ENCODE measurements at places on chromosomes 5 and 9.

DNA sequence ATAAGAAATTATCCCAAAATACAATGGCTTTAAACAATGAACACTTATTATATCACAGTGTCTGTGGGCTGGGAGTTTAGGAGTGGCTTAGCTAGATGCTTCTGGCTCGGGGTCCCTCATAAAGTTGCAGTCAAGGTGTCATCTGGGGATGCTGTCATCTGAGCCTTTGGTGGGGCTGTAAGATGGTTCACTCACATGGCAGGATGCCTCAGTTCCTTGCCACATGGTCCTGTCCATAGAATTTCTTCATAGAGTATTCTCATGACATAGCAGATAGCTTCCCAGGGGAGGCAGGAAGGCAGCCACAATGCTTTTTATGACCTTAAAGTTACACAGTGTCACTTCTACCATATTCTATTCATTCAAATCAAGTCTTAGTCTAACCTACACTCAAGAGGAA, 51.2 kb upstream of the HMHB1 start:
- no peak for DNase-seq

DNA sequence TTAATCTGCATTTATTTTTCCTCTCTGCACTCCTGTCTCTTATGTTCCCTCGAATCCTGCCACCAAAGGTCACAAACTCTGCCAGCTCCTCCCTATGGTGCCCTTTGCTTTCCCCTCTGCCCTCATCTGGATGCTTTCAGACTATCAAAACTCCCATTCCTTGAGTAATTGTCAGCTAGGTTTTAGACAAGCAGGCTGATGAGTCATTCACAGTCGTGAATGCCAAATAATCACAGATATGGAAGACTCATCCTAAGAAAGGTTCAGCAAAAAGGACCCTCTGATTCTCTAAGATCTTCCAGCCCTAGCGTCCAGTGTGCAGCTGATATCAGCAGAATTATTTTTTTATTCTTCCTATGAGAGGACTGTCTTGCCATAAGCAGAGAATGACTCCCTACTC, 104.5 kb upstream of the NUDT12 start:
- DNase-seq, result peak; percentile 37

GRCh38 chr5:58925627-58926540, 343.0 kb downstream of the RAB3C start:
- DNase-seq, result peak; percentile 97

DNA sequence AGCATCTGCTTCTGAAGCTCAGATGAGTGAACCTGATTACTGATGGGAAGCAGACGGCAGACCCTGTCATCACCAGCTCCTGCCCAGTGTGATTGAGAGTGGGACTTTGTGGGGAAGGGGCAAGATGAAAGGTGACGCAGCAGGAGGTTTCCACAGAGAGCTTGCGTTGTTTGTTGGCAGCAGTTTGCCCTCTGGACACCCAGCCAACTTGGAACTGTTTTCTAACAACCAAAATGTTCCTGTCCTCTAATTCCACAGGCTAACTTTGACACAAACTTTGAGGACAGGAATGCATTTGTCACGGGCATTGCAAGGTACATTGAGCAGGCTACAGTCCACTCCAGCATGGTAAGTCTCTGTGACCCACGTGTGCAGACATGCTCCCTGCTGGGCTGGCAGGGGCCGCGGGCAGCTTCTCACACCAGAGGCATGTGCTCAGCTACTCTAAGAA, 20.9 kb downstream of the CYFIP2 start:
- DNase-seq, result no peak

GRCh38 chr9:133151041-133151440, 12.7 kb downstream of the GBGT1 start:
- no peak for DNase-seq

DNA sequence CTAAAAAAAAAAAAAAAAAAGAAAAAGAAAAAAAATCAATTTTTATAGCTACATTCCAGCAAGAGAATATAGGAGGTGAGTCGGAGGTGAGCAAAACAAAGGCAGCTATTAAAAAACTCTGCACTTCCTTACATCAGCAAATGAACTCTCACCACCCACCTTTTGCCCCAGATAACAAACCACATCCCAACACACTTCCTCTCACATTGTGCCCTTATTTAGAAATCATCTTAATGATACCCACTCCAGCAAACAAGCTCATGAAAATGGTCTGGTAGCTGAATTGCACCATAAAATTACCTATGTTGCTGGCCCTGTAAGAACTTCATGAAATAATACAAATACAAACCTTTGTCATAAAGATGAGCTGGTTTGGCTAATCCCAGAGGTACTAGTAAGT, 82.9 kb downstream of the CEMIP2 start:
- DNase-seq, result no peak

DNA sequence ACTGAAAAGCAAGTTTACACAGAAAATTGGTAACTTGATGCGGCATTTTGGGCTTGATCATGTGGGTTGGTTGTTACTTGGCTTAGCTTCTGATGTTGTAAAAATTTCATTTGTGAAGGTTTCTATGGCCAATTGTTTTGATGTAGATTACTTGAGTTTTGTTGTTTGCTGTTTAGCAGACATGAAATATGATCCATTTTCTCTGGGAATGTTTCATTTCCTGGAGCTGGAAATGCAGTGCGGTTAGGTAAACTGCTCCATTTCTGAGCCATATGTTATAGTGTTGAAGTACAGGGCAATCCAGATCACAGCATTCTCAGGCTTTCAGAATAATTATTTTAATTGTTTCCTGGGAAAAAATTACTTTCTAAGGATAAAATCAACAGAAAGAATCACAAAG, 396.9 kb downstream of the ENC1 start:
- DNase-seq, result peak; percentile 80

- DNase-seq, result peak; percentile 80
Measured at GRCh38 chr5:52800394-52801213, 12.9 kb downstream of the ITGA1 start.

DNA sequence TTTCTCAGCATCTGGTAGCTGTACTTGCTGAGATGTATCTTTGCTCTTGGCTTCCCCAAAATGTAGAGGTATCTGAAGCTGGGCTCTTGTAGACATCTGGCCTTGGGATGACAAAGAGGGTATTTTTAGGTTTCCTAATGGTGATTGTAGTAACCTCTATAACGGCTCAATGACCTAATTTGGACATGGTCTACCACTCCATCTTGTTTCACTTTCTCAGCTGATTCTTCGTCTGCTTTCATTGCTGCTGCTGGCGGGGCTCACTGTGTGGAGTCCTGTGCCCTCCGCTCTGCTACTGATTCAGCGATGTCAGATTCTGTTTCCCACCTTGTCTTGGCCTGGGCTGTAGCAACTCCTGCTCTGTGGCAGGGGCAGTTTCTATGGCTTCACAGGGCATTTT, 12.7 kb upstream of the MARCHF11 start:
- no peak for DNase-seq

GRCh38 chr5:43315263-43315662, 2.1 kb upstream of the HMGCS1 start:
- no peak for DNase-seq

DNA sequence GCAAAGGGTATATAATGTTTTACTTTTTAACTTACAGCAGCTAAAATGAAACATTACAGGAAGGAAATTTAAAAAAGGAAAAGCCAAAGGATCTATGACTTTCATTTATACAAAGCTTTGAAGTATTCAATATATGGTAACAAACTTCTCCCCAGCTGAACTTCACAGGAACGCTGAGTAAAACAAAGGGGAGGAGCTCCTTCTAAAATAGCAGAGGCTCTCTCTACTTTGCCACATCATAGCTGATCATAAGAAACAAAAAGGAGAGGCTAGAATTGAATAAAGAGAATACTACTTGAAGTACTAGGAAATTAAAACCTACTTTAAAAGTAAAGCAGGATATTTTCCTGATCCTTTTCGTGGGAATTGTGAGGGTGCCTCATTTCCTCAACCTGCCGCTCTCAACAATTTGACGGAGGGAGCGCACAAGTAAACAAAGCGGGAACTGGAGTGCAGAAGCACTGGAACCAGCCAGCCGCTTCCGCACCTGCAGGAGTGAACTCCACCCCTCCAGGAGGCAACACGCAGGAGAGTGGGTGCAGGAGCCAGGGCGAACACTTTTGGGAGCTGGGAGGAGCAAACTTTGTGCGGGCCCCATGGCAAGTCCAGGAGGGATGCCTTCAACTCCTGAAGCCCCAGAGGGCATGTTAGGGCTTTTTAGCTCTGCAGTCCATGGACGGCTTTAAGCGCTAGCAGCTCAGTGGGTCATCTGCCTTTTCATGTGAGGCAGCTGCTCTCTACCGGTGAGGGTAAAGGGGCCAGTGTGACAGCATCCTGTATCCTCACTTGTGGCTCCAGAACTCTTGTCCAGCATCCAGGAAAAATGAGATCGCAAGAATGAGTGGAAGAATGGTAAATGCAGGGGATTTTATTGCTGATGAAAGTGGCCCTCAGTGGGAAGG, 757.4 kb downstream of the PTPRD start:
- DNase-seq, result peak; percentile 84

DNA sequence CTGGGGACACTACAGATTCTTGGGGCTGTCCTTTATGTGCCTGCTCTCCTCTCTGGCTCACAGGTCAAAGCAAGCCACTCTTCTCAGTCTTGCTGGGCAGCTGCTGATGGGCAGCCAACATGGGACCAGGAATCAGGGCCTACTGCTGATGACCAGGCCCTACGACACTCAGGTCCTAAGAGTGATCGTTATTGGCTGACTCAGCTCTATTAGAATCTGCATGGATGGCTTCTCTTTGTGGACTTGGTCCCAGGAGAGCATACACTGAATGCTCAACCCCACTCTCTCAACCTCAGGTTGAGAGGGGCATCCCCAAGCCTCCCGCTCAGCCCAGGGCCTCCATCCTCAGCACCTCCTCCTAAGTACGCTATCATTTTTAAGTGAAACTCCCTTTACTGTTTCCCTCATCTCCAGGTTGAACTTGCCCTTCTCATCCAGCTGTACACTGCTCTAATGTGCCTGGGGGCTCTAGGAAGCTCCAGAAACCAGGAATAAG, 250.8 kb upstream of the PANK3 start:
- DNase-seq, result no peak

DNA sequence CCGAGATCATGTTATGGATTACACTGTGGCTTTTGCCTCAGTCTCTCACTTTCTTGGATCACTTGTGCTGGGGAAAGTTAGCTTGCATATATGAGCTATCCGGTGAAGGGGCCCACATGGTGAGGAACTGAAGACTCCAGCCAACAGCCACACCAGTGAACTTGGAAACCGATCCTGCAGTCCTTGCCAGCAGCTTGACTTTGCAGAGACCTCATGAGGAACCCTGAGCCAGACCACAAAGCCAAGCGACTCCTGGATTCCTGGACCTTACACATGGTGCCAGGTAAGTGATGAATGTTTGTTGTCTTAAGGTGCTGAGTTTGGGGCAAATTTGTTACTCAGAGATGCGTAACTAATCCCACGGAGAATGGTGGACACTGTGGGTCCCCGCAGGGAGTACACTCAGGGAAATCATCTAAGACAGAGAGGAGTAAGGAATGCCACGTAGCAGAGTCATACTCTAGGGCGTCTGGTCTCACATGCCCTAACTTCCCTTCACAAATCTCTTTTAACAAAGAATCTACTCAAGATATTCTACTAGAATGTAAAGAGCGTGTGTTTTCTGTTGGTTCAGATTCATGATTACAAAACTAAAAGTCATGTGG, 76.5 kb upstream of the PJA2 start:
- DNase-seq, result no peak

- no peak for DNase-seq
Measured at GRCh38 chr5:58239045-58239444, 220.8 kb downstream of the PLK2 start.

- DNase-seq, result peak; percentile 85
Measured at GRCh38 chr5:51227963-51228470, 155.2 kb upstream of the ISL1 start.

- DNase-seq, result peak; percentile 61
Measured at GRCh38 chr9:15293804-15294316, 13.2 kb downstream of the TTC39B start.

DNA sequence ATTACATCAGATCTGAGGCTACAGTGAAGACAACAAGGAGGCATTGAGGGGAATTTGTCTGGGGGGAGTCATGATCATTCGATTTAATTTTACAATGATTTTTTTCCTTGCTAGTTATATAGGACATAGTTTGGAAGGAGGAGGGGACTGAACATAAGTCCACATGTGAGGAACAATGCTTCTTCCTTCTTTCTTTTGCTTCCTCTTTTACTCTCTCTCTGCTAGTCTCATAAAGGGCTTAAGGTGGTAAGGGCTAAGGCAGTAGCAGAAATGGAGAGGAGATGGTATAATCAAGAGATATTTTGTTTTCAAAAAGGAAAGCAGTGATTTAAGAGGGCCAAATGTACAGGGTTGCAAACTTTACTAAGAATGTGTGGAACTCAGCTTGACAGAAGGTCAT, 64.3 kb downstream of the GRIN3A start:
- DNase-seq, result no peak

GRCh38 chr9:127817881-127818434, 15.3 kb downstream of the FPGS start:
- DNase-seq, result peak; percentile 58

DNA sequence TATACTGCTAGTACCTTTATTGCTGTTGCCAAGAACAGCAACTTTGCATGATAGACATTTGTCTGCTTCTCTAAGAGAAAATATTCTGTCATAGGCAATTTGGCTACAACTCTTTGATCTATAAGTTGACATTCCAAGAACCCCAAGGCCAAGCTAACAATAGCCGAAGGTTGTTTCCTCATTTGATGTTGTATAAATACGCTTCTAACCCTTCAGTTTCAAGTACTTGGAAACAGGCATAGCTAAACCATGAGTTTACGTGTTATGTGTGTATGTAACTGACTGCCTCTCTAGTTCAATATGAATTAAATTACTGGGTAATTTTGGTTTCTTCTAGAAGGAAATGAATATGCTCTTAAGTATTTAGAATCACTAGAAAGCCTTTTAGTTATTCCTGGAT, 1034.0 kb downstream of the TLE4 start:
- DNase-seq, result no peak

DNA sequence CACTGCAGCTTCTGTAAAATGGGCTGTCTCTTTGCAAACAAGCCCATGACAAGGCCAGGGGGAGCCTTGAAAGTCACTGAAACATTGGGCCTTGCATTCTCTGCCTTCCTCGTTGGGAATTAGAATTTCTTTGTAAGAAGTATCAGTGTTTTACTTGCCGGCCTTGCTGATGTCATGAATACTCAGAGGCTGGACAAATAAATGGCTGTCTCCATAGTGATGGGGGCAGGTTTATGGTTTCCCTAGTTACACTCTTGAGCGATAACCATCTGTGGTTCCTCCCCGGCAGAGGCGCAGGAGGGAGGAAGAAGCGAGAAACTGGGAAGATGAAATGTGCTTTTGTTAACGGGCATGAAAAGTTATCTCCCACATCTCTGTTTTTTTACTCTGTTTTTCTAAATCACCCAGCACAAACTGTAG, 272.7 kb upstream of the PANK3 start:
- DNase-seq, result peak; percentile 43

GRCh38 chr5:140213370-140213983, 38.5 kb downstream of the CYSTM1 start:
- DNase-seq, result no peak

GRCh38 chr5:19928562-19929421, 59.2 kb downstream of the CDH18 start:
- peak; percentile 57 for DNase-seq

- DNase-seq, result peak; percentile 97
Measured at GRCh38 chr9:120689860-120690259, 24.4 kb downstream of the MEGF9 start.

- no peak for DNase-seq
Measured at GRCh38 chr5:27048510-27048909, 10.1 kb upstream of the CDH9 start.
